Stimulated activated CD4-positive, alpha-beta T cell treated with anti-CD3 and anti-CD28 coated beads, Interleukin-12 subunit alpha, Interleukin-12 subunit beta, amount 100 ng/mL, for 24 hours (primary cell): ENCODE measurements at places on chromosomes 6 and 20.
A peak's percentile ranks its signal among the peaks of the same experiment; 100 is the strongest.

- DNase-seq, result no peak
Observed at GRCh38 chr6:31655349-31656237, at the start of gene APOM. APOM (plus strand) TSS chr6:31655894; CDS start chr6:31655967, 73 bp downstream.

DNA sequence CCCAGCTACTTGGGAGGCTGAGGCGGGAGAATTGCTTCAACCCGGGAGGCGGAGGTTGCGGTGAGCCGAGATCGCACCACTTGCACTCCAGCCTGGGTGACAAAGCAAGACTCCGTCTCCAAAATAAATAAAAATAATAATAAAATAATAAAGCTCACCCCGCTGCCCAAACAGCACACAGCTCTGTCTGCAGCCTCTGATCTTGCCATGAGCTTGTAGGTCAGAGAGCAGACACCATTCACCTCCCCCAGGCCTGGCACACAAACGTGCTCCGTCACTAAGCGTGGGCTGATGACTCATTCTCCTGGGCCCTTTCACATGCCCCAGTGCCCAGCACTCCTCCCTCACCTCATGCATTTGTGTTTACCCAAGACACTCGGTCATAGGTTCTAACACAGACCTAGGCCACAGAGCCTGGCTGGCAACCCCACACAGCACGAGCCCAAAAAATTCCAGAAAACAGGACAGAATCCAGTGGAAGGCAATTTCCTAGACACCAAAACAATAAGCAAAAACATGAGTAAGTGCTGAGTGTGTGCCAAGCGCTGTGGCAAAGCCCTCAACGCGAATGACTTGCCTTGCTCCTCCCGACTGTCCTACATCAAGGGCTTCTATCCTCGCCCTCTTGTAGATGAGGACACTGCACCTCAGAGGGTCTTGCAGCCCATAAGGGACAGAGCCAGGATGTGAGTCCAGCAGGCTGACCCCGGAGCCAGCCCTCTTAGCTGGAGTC, 18.0 kb downstream of the ATP9A start:
- DNase-seq, result peak; percentile 14

GRCh38 chr20:38937978-38938473, 11.8 kb downstream of the FAM83D start:
- no peak for DNase-seq

- DNase-seq, result no peak
Observed at GRCh38 chr6:161367472-161367871, 93.6 kb upstream of the AGPAT4 start.

GRCh38 chr6:33313105-33313708, 671 bp downstream of the TAPBP start:
- no peak for DNase-seq

- no peak for DNase-seq
Observed at GRCh38 chr6:14727494-14728395, 518.1 kb upstream of the JARID2 start.

GRCh38 chr20:19802099-19802491, 44.0 kb downstream of the RIN2 start:
- no peak for DNase-seq
